ENCODE measurements at places on chromosomes 12 and 14.

GRCh38 chr14:32374155-32374554 lies 45.1 kb downstream of the AKAP6 start:
- DNase-seq: no peak

DNA sequence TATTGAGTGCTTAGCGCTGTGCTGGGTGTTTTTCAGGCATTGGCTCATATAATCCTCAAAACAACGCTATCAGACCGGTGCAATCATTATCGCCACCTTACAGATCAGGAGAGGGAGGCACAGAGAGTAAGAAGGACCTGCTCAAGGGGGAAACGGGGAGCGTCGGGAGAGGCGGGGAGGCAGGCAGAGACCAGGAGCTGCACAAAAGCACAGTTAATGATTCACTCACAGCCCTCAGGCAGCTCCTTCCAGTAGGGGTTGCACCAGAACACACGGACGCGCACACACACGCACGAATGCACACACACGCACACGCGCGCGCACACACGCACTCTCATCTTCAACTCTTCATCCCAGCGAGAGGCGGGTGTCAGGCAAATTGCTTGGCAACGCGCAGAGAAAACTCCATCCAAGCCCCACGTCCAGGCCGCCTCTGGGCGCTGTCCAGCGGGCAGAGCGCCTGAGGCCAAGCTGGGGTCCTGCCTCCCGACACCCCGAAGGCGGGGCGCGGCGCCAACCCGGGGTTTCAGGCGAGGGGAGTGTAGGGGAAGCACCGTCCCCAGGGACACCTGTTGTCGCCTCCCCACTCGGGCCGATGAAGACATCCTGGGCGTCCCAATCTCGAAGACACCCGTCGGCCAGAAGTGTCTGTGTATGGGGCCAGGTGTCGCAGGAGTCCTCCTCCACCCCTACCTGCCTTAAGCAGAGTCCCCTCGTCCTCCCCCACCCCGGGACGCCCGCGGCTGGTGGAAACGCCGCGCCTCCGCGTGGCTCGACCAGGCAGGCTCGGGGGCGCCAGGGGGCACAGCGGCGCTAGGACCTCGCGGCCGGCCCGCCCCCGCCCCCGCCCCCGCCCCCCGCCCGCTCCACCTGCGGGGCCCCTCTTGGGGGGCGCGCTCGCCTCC lies 35.5 kb upstream of the STON2 start:
- peak; percentile 75 for DNase-seq

DNA sequence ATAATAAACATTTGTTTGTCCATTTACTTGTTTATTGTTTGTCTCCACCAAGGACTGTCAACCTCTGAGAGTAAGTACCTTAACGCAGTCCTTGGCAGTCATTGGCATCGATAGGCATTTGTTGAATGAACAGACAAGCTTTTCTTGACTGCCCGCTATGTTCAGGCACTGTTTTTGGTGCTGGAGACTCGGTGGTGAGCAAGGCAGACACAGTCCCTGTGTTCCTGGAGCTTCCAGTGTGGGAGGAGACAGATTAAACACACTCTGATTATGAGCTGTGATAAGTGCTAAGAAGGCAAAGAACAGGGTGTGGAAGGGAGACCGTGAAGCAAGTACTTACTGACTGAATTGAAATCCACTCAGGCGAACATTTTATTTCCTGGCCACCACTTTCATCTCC lies 1.2 kb downstream of the ATP6V0A2 start:
- DNase-seq: no peak

GRCh38 chr12:112557951-112558630 lies 139.3 kb downstream of the PTPN11 start:
- no peak for DNase-seq

- peak; percentile 6 for DNase-seq
Measured at GRCh38 chr14:30528119-30528518, 30.8 kb upstream of the G2E3 start.

DNA sequence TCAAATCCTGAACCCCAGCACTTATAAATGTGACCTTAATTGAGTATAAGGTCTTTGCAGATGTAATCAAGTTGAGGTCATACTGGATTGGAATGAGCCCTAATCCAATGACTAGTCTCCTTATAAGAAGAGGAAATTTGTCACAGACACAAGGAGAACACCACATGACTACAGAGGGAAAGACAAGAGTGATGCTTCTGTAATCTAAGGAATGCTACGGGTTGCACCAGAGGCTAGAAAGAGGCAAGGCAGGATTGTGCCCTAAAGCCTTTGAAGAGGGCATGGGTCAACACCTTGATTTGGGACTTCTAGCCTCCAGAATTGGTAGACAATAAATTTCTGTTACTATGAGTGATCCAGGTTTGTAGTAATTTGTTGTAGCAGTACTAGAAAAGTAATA lies 135.0 kb downstream of the FOXG1 start:
- peak; percentile 31 for DNase-seq

DNA sequence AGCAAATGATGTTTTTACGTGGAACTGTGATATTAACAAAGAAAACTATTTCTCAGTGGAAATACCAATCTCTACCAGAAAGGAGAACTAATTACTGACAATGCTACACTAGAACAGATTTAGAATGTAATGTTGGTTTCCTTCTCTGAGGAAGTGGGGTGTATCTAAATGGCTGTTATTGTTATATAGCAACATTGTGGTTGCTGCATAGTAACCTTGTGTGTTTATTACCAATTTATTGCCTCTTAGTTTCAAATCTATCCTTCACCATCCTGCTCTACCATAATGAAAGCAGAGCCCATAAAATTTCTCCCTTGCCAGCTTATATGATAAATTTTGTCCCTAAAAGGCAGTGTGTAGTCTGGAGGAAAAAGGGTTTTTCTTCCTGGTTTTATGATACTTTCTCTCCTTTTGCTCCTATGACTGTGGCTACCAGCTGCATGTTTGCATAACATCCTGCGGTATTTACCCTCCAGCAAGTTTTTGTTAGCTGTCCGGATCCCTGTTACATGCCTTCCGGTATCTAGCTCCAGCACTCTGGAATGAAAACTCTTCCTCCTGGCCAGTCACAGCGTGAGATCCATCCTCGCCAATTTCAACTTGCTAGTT lies 5.7 kb upstream of the KLRK1 start:
- DNase-seq: peak; percentile 78

GRCh38 chr12:123057513-123058265 lies 77.2 kb downstream of the ARL6IP4 start:
- DNase-seq: no peak

GRCh38 chr12:100375038-100375735 lies 18.3 kb downstream of the SLC17A8 start:
- DNase-seq: no peak

DNA sequence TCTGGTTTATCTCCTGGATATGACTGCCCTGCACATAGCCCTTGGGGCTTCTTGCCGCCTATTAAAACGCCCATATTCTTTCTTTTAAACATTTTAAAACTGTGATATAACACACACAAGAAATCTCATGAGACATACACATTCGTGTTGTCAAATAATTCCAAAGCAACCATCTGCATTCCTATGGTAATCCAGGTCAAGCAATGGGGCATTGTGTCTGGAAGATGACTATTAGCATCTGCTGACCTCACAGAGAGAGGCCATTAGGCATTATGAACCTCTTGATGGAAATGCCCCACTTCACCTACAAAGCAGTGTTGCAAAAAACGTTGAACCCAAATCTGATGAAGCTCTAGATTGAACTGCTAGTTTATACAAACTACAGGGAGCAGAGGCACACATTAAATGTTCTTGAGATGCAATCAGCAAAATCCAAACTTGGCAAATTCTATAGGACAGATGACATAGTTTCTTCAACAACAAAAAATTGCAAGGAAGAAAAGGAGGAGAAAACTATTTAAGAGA lies 513.8 kb upstream of the CCDC196 start:
- no peak for DNase-seq

DNA sequence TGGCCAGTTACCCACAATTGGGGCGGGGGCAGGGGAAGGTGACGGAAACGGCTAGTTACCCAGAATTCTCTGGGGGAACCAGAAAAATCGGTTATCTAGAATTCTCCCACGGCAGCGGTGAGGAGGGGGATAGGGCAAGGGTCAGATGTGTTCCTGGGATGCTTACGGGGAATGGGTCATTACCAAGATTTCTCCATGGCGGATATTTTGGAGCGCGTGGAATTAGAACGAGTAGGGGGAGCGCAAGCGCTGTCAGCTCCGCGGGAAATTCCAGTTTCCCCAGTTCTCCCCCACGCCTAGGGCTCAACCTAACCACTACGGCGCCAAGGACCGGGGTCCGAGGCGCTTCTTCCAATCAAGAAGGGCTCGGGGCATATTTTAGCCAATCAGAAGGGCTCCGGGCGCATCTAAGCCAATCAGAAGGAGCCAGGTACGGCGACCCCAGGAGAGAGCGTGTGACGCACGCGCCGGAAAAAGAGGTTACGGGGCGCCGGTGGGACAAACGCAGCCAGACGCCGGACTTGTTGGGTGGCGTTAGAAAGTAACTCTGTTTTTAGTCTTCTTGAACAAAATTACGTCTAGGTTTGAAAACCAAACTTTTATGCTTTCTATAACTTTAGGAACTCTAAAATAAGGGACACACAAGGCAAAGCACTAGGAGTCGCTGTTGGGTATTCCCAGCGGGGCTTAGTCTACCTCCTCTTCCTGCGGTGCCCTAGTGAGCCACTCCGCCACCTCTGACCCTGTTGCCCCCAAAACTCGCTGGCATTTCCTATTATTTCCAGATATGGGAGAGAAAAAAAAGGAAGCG lies at the start of gene PAN2:
Gene PAN2, minus strand, starts transcription at position 322 of the 811 bp plus-strand sequence. CDS start 906 bp downstream, outside the sequence.
- peak; percentile 98 for DNase-seq

GRCh38 chr12:26847431-26847830 lies 14.4 kb upstream of the ITPR2 start:
- no peak for DNase-seq

DNA sequence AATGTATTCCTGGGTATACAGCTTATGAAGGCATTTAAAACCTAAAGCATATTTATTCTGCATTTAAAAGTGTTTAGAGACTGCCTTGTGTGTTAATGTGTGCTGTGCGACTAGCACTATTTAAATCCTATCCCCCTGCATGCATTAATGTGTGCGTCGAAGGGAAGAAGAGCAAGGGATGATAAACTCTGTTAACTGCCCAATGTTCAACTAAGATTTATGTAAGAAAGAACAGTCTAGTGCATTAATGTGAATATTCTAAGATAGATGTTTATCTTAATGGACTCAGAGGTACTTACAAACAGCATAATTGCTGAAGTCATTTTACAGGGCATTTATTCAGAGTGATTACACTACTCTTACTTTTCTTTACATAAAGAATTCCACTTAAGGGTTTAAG lies 424.8 kb downstream of the DIO2 start:
- no peak for DNase-seq

GRCh38 chr14:75023108-75023507 lies 20.4 kb downstream of the EIF2B2 start:
- no peak for DNase-seq

DNA sequence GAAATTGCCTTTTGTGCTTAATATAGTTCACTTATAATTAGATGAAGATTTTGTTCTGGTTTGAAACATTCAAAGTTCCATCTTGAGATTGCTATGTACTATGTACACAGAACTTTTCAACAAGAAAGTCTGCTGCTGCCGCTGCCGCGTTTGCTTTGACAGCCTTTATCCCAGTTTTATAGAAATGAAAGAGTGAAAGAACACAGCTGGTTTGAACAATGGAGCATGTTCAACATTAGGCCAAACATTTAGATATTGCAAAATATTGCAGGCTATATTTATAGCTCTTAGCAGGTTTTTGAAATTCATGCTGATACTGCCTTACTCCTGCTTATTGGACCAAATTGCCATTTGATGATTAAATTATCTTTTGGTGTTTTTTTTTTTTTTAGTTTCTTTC lies 299.8 kb upstream of the PRKD1 start:
- DNase-seq: no peak

DNA sequence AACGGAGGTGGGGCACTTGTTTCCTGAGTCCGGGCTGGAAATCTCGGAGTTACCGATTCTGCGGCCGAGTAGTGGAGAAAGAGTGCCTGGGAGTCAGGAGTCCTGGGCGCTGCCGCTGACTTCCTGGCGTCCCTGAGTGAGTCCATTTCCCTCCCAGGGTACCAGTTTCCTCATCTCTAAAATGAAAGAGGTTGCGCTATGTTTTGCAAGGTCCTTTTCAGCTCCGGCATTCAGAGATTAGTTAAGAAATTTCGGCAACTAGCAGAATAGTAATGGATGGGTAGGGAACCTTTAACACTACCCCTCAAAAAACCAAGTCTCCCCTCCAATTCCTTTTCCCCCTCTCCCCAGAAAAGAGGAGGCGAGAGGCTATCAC lies 724 bp downstream of the BLOC1S1 start:
- DNase-seq: no peak

DNA sequence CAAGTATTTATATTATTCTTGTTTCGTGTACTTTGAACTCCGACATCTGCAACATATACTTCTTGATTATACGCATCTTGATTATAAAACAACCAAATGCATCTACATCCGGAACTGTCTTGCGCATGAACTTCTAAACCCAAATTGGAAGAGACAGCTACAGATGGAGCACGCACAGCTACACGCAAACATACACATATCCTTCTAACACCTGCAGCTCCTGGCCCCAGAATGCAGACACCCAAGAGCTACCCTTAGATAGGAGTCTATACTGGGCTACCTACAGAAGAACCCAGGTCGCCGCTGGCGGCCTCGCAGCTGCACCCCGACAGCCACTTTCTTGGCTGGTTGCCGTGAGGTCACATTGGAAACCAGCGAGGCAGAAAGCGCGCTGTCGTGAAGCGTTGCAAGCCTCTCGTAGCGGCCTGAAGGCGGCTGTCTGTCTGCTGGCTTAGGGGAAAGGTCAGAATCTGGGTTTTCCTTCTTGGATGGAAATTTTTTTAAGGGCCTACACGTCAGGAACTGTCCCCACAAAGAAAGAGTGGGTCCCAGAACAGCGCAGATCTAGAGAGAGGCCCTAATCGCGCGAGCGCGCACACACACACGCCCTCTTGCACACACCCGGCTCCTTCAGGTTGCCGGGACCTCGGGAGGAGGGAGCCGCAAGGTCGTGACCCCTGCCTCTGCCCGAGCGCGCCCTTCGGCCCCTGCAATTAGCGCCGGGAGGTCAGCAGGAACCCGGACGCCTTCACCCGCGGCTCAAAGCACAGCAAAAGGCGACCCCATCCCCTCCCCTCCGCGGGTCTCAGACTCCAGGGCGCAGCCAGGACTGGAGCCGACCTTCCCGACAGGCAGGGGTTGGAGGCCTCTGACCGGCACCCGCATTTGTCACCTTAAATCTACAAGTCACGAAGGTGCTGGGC lies 17.0 kb downstream of the TBX3 start:
- DNase-seq: peak; percentile 73

Measured in ELF-1 (cell line).